ENCODE measurements at places on chromosomes 11 and 22. TPM values are rescaled to one million over a fixed set of nuclear protein-coding genes. Genes with fewer than 3 reads are reported as not detected.

Gene PAMR1
- total RNA-seq: not detected

Gene SCYL1
- total RNA-seq: 56.3 TPM

Gene TPBGL
- not detected for total RNA-seq

DNA sequence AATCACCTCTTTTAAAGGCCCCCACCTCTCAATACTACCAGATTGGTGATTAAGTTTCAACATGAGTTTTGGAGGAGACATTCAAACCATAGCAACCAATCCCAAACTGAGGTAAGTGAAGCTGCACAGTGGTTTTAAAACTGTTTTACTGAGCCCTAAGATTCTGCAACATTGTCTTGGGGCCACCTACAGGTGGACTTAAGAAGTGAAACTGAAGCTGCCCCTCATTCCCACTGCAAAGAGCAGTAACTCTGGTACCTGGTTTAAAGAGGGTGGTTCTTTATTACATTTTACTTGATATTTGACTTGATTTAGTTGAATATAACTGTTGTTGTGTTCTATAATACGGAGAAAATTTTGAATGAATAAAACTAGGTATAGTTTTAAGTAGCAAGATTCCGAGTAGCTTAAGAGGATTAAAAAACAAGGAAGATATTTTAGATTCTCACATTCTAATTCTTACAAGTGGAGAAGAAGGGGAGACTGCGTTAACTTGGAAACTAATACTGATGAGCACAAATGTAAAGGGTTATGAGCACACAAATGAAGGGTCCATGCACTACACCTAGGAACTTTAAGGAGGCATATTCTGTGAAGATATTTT is 26.7 kb downstream of the SYT9 start:
- DNase-seq: peak; percentile 2

GRCh38 chr22:22125579-22126468 is 118.8 kb upstream of the VPREB1 start:
- no peak for DNase-seq

- no peak for DNase-seq
Measured at GRCh38 chr22:35383679-35384071, 2.8 kb downstream of the HMOX1 start.

DNA sequence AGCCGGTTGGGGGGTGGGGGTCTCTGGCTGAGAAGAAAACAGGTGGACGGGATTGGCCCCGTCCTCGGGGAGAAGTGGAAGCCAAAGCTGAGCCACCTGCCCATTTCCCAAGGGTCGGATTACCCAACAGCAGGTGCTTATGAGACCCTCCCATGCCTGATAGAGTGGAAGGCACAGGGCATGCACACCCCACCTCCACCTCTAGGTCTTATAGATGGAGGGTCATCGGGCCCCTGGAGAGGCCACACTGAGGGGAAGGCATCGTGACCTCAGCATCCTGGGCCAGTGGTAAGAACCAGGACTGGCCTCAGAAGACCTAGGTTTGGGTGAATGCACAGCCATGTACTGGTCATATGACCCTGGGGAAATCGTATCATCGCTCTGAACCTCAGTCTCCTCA is 85.9 kb downstream of the BUD13 start:
- no peak for DNase-seq

DNA sequence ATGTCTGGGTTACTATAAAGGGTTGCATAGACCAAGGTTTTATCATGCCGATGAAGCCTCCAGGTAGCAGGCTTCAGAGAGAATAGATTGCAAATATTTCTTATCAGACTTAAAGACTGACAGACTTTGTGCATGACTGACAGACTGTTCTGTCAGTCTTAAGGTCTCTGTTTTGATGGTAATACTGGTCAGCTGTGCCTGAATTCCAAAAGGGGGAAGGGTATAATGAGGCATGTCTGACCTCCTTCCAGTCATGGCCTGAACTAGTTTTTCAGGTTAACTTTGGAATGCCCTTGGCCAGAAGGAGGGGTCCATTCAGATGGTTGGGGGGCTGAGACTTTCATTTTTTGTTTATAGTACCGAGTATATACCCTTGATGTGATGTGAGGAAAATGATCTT is 4.7 kb upstream of the KCTD14 start:
- no peak for DNase-seq

DNA sequence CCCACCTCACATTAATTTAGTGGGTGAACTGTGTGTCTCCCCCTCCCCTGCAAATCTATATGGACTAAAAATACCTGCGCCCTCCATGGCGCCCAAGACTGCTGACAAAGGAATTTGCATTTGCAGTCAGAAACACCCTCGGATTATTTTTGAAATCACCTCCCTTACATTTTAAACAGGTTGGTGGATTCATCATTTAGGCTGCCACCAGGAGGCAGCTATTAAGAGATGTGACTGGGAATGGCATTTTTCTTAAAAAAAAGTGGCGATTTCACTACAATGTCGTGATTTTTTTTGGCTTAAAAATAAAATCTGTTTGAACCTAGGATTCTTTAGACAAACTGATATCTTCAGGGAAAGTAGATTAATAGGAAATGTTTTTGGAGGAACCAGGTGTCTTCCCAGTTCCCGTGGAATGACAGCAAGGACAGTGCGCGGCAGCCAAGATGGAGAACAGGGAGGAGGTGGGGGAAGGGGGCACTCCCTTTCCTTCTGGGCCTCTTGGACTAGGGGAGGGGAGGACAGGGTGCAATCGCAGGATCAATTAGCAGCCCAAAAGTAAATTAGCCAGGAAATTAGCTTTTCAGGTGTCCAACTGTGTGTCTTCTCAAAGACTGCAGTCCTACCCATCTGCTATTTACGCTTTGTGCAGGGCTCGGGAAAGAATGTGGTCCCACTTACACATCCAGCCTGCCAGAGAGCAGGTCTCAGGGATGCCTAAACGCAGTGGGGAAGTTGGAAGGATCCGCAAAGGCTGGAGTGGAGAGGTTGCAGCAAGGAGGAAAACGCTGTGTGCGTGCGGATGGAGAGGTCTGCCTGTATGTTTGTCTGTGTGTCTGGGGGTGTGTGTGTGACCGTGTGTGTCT is 496.4 kb downstream of the NTM start:
- DNase-seq: no peak

DNA sequence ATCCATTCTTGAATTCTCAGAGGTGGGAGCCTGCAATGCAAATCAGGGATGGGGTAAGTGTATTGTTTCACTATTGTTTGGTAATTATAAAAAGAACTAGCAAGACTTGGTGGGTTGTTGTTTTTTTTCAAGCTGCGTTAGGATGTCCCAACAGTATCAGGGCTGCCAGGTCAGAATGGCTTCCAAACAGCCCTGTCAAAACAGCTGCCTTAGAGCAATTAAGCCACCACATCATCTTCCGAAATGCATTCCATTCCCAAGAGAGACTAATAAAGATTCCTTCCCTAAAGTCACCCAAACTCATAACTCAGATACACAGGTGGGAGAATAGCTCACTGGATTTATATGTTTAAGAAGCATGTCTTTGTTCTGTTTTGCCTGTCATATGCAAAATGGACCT is 23.5 kb downstream of the BBOX1 start:
- no peak for DNase-seq

All from MG63 (cell line).